ENCODE measurements at places on chromosomes 7 and 10. TPM values are rescaled to one million over a fixed set of nuclear protein-coding genes. Genes with fewer than 3 reads are reported as not detected.
A peak's percentile ranks its signal among the peaks of the same experiment; 100 is the strongest.

Gene AGR2
- polyA plus RNA-seq, result 420 TPM

DNA sequence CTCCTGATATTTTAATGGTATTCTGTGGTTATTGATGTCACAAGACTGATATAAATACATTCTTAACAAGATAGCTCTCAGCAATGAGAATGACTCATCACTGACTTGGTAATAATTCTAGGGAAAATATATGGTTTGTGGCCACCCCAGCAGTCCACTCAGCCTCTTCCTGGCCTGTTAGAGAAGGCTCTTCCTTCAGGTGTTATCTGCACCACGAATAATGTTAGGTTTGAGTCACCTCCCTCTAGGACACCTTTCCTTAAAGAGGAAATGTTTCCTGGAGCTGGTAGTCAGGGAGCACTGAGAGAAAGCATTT is 163.3 kb downstream of the SVIL start:
- no peak for DNase-seq

DNA sequence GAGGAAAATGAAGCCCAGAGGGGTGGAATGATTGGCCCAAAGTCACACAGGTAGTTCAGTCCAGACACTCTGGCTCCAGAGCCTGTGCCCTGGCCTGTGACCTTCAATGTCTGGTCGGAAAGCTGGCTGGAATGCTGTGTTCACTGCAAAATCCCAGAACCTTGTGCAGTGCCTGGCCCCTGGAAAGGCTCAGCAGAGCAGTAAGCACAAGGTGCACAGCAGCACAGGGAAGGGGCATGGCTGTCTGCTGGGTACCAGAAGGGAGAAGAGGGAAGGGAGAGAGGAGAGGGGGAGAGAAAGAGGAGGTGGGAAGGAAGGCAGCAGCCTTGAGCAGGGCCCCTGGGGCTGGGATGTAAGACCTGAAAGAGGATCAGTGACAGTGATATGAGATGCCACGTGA is 28.4 kb upstream of the C10orf71 start:
- DNase-seq, result no peak

DNA sequence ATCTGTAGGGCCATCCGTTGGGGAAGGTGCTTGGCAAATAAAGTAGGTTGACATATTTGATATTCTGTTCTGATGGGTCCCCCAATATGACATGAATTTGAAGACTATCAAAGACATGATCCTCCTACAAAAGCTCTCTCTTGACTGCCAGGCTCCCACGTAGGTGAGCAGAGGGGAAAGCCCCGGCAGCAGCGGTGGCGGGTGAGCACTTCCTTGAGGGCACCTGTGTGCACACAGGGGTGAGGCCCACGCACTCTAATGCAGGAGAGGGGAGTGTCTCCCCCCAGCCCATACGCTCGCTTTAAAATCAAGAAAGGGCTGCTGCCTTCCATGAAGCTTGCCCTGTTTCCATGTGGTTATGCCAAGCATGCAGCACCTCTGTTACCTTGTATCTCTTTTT is 100.4 kb downstream of the TAX1BP1 start:
- DNase-seq, result no peak

GRCh38 chr7:5758753-5759335 is 22.6 kb downstream of the RNF216 start:
- DNase-seq, result no peak

DNA sequence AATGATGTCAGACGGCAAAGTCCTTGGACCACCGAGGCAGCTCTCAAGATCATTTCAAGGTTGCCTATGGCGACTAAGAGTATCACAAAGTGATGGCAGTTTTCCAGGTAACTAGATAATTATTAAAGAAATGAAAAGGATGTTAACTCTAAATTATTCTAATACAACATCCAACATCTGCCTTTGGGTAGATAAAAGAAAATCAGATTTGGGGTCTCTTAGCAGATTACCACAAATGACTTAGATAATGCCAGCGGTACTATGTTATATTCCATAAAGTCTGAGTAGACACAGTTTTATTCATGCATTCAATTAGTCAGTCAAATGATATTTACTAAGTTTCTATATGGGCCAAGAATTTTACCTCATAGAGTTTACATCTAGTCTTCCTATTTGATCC is 441.3 kb downstream of the NEBL start:
- DNase-seq, result no peak

Gene TFPI2
- polyA plus RNA-seq, result 8.5 TPM

GRCh38 chr10:132460071-132460470 is 63.1 kb downstream of the PWWP2B start:
- DNase-seq, result no peak

GRCh38 chr10:130809181-130809580 is 502.3 kb downstream of the TCERG1L start:
- no peak for DNase-seq

DNA sequence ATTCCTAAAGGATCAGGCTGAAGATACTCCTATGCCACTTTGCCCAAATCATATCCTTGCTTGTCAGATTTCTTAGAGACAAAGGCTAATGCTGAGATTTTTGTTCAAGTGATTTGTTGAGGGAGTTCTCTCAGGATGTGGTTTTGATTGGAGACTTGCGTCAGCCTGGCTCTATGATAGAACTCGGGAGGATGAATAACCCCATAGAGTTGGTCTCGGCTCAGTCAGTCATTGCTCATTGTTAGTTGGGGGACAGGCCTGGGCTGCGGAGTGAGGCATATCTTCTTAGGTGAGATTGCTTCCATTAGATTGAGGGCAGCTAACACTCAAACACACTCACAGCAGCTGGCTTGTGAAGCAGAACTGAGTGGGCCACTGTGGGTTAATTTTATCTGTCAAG is 203.4 kb downstream of the KIF20B start:
- DNase-seq, result no peak

DNA sequence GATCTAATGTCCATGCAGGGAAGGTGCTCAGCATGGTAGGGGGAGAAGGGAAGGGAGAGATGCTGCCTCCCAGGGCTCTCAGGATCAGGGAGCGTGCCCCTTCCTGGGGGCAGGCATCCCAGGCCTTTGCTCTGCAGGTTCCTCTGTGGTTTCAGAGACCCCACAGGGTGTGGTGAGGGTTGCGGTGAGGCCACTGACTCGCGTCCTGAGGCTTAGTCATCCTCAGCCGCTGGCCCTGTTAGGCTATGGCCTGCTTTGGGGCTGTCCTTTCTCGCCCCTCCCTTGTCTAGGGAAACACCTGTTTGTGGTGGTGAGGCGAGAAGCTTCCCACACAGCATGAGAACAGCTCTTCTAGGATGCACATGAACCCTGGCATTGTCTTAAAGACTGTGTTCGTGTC is 558.3 kb upstream of the FOXK1 start:
- no peak for DNase-seq

DNA sequence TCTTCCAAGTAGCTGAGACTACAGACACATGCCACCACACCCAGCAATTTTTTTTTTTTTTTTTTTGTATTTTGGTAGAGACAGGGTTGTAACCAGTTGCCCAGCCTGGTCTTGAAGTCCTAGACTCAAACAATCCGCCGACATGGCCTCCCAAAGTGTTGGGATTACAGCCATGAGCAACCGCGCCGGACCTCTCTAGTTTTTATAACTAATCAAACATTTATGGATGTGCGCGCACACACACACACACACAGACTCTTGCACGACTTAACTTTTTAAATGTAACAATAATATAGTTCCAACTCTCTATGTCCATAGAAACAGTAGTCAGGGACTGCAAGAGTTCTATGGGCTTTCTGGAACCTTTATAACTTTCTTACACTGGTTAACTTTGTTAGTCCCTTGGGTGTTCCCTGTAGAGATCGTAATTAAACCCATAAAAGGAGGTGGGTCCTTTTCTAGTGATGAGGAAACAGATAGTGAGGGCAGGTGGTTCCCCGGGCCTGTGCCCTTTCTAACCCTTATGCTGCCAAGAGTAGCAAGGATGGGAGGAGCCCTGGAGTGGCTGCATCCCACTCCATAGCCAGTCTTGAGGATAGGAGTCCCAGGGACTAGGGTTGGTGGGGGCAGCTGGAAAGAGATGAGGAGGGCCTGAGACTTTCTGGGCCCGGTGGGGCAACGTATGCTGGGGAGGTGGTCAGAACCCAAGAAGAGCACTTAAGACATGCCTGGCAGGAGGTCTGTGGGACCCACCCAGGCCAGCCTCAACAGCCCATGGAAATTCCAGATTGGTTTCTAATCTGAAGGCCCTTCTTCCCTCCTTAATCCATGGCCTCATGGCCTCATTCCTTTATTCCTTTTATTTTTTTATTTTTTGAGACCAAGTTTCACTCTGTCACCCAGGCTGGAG is 8.6 kb downstream of the MARVELD1 start:
- DNase-seq, result no peak

Gene MYL10
- polyA plus RNA-seq, result not detected

Gene LBX1
- 0.02 TPM for polyA plus RNA-seq

GRCh38 chr7:114334989-114335388 is 79.6 kb upstream of the FOXP2 start:
- DNase-seq, result peak; percentile 47

GRCh38 chr10:122981066-122981464 is 864 bp downstream of the PSTK start:
- DNase-seq, result peak; percentile 75

Gene SPDYE16
- polyA plus RNA-seq, result 0.14 TPM

Gene DRGX
- not detected for polyA plus RNA-seq

DNA sequence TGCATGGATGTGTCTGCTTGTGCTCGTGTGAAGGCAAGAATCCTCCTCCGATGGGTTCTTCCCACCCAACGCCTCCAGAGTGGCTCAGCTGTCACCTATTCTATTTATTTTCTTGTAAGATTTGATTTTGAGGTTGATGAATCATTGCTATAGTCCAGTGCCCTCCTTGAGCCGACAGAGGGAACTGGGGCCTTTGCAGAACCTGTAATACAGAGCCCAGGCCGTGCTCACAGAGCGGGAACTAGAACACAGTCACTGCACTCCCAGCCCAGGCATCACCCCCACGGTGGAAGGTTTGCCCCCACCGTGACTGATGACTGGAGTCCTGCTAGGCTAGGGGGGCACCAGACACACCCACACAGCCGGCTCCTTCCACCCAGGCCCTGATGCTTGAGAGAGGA is 2.0 kb downstream of the RARRES2 start:
- no peak for DNase-seq

Gene MINDY4
- polyA plus RNA-seq, result 8.1 TPM

DNA sequence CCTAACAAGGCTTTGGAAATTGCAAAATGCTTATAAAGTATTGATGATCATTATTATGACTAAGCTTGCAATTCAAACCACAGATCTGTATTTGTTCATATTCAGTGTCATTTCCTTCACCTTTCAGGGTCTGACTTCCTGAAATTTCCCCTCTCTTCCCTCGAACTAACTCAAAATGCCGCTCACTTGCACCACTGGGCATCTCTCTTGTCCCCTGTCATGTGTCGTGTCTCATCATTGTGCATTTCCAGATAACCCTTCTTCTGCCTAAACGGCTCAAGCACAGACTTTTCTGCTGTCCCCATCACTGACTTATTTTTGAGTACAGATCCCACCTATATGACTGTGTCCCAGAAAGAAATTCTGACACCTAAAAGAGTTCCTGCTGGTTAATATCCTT is 41.0 kb upstream of the CELF2 start:
- DNase-seq, result no peak

- DNase-seq, result peak; percentile 15
Observed at GRCh38 chr7:157875230-157876179, 538.7 kb downstream of the DNAJB6 start.

- no peak for DNase-seq
Observed at GRCh38 chr7:74290553-74290950, 1.3 kb downstream of the CLIP2 start.

All from lung (tissue), 17 donors.